ENCODE measurements at places on chromosomes 1 and 21.
A peak's percentile ranks its signal among the peaks of the same experiment; 100 is the strongest.

DNA sequence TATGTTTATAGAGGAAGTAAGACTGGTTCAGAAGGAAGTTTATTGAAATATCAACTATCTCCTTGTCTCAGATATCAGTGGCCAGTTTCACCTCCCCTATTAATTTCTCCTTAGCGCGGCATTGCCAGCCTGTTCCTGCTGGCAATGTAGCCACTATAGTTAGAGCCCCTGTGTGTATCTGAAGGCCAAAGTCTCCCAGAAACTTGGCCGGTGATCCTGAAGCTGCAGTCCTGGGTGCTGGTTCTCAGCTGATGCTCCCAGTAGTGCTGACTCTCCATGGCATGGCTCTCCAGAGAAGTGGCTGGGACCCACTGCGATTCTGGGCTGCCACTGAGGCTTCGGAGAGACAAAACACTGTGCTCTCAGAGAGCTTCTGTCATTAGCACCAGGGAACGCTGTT, 59.9 kb downstream of the TNN start:
- DNase-seq: no peak

DNA sequence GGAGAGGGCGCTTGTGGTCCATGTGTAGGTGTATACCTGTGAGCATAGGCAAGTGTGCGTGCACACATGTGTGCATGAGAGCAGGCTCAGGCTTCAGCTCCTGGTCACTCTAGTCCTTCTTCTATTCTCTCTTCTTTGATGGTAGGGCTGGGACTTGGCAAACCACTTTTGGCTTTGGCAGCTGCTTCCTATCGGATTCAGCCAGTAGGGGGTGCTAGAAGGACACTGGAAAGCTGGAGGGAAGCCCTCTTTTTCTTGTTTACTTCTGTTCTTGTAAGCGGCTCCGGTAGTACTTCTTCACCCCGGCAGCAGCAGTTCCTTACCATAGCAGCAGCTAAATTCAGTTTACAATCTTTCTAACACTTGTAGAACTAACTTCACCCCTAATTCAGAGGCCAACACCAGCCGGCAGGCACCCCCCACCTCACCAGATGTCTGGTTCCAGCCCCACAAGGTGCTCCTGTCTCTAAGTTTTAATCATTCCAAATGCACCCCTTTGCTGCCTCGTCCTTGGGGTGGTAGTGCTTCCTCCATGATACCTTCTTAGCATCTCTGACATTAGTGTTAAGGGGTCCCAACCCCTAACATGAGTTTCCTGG, 25.1 kb downstream of the NENF start:
- peak; percentile 61 for DNase-seq

DNA sequence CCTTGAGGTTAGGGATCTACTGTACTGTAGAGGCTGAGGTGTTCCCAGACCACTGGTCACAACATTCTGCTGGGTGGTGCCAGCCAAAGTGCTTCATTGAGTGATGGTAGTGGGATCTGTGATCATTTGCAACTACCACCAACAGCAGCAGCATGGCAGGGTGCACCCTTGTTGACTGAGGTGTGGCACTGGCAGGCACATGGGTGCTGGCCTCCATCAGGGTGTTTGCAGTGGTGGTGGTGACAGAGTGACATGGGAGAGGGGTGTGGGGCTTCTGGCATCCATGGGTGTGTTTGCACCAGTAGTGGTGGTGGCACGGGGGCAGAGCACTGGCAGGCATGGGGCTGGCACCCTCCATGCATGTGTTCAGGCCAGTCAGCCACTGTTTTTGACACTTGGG, 183.7 kb upstream of the LYPLAL1 start:
- no peak for DNase-seq

DNA sequence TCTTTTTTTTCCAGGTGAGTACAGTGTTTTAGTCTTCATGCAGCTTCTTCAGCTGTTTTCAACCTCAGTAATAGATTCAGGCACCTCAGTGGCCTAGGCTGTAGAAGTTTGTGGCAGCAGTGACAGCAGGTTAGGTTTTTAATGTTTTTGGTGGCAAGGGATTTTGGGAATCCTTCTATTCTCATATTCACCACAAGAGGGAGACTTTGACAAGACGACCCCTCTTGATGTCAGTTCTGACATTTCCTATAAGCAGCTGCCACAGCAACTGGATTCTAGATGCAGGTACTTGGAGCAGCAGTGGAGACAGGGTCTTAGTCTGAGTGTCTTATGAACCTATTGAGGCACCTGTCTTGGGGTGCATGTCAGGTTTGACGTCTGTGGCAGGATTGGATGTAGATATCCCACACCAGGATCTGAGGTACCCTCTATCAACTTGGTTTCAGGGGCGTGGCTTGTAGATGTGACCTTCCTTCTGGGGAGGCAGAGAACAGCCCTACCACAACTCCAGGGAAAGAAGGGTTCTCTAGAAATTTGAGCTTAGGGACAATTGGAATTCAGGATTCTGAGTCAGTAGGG, 1104.2 kb upstream of the TMPRSS15 start:
- DNase-seq: no peak

- DNase-seq: no peak
These were observed 24.2 kb downstream of the PGM1 start for GRCh38 chr1:63617450-63617849.

- no peak for DNase-seq
These were observed 64.7 kb downstream of the KCND3 start for GRCh38 chr1:111924786-111925185.

DNA sequence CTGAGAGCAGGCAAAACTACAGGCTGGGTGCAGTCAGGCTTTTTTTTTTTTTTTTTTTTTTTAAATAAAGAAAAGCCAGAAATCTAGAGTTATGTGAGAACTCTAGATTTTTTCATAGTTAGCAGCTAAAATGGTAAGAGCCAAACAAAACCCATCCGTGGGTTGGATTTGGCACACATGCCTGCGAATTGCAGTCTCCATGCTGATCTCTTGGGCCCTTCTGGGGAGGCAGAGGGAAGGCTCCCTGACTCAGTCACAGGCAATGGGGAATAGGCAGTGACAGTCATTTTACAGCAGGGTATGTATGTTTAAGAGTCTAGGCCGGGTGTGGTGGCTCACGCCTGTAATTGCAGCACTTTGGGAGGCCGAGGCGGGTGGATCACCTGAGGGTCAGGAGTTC, 2.6 kb downstream of the TXLNA start:
- DNase-seq: no peak

GRCh38 chr1:237717106-237717505, 173.6 kb downstream of the ZP4 start:
- no peak for DNase-seq

DNA sequence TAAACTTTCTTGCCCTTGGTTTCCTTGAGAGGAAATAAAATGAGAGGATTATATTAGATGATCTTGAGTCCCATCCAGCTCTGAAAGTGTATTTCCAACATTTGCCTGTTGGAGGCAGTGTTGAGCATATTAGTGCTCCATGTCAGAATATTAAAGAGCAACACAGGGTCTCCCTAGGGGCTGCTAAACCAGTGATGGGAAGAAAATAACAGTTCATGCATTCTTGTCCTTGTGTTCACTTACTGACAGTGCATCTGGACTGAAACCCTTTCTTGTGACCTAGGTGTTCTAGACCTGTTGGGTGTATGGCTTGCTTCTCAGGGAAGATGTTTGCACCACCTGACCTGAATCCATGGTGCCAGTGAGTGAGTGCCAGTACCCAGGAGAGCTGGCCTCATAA, 124.7 kb upstream of the KIAA0040 start:
- DNase-seq: no peak

DNA sequence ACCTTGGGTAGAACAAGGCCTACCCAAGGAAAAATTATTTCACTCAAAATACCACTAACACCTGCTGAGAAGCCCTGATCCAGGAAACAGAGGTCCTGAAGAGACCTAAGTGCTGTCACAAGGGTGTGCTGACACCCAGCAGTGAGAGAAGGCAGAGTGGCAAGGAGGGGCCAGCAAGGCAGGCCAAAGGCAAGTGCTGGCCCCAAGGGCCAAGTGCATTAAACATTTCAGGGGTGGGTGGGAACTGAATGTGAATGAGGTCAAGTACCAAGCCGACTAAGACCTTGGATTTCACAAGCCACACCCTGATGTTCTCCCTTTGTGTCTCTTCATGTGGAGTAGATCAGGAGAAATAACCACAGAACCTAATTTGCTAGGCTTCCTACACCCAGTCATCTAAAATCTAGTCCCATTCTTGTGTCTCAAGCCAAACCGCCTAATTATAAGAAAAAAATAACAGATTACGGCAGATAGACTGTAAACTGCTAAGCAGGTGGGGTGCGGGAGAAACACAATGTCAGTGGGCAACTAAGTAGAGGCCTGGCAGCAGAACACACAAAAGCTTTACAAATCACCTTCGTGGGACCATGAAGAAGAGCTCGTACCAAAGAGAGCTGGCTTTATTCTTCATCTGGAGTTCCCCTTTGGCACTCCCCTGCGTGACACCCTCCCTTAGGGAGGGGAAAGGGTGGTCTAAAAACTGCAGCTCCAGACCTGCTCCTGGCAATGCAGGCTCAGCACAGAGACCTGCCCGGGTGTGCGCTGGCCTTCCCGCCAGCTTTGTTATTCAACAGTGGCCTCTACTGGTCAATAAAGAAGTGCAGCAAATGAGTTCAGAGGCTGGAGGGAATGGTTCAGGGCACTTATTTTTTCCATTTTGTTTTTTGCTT, 8.7 kb downstream of the UBE2G2 start:
- peak; percentile 22 for DNase-seq

- no peak for DNase-seq
These were observed 55.4 kb downstream of the ARHGEF10L start for GRCh38 chr1:17594690-17595601.

DNA sequence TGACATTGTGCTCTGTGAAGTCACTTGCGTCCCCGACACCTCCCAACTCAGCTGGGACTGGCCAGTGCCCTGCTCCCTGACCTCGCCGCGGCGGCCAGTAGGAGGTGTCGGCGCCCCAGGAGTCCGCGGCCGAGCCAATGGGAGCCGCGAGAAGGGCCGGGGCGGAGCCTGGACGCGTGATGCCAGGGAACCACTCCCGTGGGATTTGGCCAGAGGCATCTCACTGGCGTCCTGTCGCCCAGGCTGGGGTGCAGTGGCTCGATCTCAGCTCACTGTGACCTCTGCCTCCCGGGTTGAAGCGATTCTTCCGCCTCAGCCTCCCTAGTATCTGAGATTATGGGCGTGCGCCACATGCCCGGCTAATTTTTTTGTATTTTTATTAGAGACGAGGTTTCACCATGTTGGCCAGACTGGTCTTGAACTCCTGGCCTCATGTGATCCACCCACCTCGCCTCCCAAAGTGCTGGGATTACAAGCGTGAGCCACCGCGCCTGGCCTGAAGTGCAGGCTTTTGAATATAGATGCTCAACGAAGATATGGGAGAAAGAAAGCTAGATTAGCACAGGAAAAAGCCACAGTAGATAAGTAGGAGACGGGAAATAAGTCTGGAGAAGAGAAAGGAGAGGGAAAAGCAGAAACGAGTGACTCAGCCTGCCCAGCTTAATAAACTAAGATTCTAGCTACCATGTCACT, 38.0 kb downstream of the ZBTB8OS start:
- DNase-seq: peak; percentile 17

DNA sequence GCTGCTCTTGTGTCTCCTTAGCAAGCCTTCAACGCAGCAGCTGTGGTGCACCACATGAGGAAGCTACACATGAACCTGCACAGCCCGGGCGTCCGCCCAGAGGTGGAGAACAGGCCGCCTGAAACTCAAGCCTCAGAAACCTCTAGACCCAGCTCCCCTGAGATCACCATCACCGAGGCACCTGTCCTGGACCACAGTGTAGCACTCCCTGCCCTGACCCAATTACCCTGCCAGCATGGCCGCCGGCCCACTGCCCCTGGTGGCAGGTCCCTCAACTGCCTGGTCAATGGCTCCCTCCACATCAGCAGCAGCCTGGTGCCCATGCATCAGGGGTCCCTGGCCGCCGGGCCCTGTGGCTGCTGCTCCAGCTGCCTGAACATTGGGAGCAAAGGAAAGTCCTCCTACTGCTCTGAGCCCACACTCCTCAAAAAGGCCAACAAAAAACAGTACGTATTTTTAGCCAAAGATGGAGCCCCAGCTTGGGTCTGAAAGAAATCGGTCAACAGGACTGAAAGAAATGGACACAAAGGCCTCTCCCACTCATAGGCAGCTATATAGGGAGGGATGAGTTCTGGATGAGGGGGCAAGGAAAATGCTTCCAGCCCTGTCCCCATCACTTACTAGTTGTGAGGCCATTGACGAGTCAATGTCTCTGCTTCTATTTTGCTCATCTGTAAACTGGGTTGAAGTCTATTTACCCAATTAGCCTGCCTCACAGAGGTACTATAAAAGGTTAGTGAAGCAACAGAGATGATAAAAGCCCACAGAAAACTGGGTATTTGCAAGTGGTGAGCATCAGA, 28.5 kb downstream of the CAMK1G start:
- no peak for DNase-seq

Data from stimulated activated CD4-positive, alpha-beta T cell treated with anti-CD3 and anti-CD28 coated beads, TNF-alpha, amount 100 ng/mL, for 24 hours (primary cell).